Right renal pelvis (tissue), 4 donors: ENCODE measurements at places on chromosomes 16 and 17.

DNA sequence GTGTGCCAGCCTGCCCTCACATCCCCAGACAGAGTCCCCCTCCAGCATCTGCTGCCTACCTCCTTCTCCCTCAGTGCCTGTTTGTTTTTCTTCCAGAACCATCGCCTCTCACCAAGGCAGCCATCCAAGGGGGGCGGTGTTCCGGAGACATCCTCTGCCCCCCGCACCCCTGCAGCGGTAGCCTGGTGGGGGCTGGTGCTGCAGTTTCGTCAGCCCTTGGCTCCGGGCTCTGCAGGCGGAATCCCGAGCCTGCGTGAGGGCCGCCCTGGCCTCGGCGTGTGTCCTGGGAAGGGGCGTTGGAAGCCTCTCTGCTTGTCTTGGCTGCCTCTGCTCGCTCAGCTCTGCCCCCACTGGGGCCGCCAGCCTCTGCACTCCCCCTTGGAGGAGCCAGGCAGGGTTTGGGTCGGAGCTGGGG is 126.0 kb upstream of the CIBAR2 start:
- no peak for DNase-seq

- no peak for DNase-seq
Observed at GRCh38 chr17:65468321-65468720, 93.1 kb downstream of the AXIN2 start.

GRCh38 chr16:8458481-8459046 is 131.7 kb downstream of the TMEM114 start:
- DNase-seq, result no peak

DNA sequence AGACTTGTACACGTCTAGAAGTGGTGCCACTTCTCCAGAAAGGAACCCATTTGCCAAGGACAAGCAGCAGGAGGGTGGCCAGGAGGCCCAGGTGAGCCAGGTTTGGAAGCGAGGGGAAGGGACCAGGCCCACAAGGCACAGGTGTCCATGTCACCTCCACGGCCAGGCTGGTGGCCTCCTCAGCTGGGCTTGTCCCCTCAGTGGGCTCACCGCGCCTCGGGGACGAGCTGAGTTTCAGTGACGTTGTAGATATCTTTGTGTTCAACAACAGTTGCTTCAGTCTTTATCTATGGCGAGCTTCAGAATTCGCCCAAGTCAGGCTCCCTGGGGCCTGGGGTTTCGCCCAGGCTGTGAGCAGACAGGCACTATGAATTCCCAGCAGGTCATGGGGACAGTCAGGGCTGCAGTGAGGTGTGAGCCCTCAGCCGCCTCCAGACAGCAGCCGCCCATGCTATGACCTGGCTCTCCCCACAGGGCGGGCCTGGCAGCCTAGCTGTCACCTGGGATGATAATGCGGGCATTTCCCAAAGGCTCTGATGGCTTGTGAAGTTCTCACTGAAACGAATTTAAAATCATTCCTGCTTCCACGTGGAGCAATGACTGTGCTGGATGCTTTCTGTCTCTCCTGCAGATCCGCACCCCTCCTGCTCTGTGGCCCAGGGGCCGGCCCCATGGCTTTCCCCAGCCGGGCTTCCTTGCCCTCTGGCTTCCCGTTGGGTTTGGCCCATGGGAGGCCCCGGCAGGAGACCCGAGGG is 89.5 kb downstream of the MRC2 start:
- no peak for DNase-seq

DNA sequence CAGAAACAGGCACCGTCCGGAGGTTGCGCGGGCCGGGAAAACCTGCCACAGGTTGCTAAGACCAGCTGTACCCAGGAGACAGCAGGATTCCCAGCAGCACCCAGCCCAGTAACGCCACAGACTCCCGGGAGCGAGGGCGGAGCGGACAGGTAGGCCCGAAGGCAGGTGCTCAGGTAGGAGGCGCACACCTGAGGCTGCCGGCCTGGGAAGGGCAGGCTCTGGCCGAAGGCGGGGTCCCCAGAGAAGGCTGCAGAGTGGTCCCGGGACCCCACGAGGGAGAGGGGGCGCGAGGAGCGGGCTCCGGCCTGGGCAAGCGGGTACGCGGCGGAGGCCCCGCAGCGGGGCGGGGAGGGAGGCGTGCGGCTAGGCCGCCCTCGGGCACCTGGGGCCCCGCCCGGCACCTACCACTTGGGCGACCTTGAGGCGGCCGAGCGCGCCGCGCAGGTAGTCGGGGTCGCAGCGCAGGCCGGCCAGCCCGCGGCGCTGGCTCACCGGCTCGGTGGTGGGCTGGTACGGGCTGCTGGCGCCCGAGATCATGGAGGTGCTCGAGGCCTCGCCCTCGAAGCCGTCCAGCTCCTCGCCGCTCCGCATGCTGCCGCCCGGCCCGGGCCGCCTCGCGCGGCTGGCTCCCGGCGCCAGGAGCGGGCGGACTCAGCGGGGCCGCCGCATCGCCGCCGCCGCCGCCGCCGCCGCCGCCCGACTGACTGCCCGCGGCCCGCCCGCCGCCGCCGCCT is 441 bp downstream of the CMTM4 start:
- DNase-seq, result no peak

DNA sequence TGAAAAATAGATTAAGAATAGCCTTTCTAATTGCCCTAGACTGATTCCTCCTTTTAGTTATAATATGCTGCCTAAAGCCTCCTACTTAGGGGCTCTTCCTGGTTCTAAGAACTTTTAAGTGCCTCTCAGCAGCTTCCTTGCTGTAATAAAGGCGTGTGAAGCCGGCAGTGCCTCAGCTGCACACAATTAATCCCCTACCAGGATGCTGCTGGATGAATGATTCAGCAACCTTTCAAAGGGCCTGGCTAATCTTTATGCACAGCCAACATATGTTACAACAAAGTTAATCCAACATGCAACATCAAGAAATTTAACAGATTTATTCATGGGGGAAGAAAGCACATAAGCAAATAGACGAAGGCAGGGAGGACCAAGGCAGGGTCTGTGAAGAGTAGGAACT is 145.2 kb downstream of the PMP22 start:
- no peak for DNase-seq

GRCh38 chr17:35865412-35866340 is 3.0 kb downstream of the HEATR9 start:
- no peak for DNase-seq

DNA sequence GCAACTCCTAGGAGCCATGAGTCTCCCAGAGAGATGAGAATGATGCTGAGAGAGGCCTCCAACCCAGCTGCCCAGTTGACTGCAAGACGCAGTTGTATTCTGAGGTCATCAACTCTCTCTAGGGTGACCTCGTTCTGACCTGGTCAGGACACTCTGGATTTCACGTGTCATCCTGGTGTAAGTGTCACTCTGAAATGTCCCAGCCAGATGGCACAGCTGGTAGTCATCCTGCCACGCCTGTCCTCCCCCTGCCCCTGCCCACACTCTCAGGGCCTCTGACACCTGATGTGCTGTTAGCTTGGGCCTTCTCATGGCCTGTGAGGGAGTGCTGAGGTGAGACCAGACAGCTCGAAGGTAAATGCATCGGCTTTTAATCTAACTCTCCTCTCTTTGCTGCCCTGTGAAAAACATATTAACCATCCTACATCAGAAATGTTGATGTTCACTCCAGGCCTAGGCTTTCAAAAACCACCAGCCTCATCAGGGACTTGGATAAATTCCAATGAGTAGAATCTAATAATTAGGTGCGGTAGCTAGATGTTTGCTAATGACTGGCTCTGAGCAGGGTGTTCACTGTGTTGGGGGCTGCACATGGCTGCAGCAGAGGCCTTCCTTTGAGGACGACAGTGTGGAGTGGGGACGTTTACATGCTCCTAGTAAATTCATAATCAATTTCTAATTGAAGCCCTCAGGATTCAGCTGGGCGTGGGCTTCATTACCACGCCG is 13.8 kb downstream of the MLYCD start:
- DNase-seq, result no peak

DNA sequence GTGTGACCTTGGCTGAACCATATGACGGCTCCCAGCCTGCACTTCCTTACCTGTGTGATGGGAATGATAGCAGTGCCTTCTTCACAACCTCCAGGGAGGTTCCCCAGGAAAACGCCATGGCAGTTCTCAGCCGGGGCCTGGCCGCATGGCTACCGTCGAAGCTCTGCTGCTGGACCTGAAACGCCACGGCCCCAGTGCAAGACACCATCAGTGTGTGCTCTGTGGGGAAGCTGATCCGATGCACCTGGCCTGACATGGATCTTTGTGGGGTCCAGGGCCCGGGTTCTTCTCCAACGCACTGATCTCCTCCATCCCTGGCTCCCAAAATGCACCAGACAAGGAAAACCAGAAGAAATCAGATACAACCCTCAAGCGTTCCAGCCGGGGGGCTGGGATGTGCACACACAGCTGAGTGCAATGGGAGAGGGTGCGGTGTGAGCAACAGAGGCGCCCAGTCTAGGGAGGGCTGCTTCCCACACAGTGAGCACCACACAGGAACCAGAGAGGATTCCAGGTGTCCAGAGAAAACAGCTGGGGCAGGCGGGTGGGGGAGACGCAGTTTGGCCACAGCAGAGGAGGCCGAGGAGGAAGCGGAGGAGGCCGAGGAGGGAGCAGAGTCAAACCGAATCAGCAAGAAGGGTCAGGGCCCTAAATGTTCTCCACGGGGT is 54.3 kb upstream of the ZNF469 start:
- DNase-seq, result no peak

DNA sequence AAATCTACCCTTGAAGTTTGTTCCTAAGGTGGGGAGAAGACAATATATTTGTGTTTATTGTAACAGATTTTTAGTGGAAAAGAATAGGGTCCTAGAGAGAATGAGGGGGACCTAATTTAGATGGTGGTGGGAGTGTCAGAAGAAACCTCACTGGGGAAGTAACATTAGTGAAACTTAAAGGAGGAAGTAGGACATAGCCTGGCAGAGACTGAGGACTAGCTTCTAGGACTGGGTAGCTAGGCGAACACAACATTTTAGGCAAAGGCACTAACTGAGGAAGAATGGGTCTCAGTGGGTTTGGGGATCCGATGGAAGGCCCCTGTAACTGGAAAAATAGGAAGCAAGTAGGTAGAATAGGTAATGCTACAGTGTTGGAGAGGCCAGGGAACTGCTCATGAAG is 4.2 kb upstream of the ARL2BP start:
- DNase-seq, result no peak

GRCh38 chr17:55186937-55187770 is 77.6 kb upstream of the HLF start:
- DNase-seq, result no peak

GRCh38 chr17:47199627-47200324 is 9.4 kb upstream of the MYL4 start:
- no peak for DNase-seq

- no peak for DNase-seq
Observed at GRCh38 chr16:84519855-84520254, 15.4 kb upstream of the MEAK7 start.

GRCh38 chr17:63151941-63152523 is 186.0 kb downstream of the TANC2 start:
- DNase-seq, result no peak

GRCh38 chr17:2598166-2598565 is 4.7 kb downstream of the PAFAH1B1 start:
- DNase-seq, result no peak

GRCh38 chr16:55047903-55048497 is 117.3 kb downstream of the IRX5 start:
- DNase-seq, result no peak

- no peak for DNase-seq
Observed at GRCh38 chr17:73011016-73011486, 81.4 kb downstream of the SLC39A11 start.

DNA sequence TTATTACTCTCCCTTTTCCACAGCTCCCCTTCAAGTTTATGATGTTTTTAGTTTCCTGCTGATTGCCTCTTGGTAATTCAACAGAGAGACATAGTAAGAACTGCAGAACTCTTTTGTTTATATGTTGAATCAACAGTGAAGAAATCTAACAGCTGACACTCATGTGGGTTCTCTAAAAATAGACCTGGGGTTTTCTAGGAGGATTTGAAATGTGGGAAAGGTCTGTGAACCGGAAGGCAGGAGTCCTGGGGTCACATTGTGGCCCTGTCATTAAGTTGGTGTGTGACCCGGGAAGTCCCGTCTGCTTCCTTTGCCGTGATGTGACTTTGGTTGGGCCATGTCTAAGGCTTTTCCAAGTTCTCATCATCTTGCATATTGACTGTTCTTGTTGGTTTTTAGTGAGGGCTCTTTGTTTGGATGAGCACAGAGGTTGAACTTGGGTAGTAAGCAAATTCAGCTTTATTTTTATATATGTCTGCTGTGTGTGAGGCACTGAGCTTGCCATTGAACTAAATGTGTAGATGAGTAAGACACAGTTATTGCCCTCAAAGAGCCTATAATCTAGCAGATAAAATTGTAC is 48.5 kb upstream of the HS3ST3A1 start:
- no peak for DNase-seq

DNA sequence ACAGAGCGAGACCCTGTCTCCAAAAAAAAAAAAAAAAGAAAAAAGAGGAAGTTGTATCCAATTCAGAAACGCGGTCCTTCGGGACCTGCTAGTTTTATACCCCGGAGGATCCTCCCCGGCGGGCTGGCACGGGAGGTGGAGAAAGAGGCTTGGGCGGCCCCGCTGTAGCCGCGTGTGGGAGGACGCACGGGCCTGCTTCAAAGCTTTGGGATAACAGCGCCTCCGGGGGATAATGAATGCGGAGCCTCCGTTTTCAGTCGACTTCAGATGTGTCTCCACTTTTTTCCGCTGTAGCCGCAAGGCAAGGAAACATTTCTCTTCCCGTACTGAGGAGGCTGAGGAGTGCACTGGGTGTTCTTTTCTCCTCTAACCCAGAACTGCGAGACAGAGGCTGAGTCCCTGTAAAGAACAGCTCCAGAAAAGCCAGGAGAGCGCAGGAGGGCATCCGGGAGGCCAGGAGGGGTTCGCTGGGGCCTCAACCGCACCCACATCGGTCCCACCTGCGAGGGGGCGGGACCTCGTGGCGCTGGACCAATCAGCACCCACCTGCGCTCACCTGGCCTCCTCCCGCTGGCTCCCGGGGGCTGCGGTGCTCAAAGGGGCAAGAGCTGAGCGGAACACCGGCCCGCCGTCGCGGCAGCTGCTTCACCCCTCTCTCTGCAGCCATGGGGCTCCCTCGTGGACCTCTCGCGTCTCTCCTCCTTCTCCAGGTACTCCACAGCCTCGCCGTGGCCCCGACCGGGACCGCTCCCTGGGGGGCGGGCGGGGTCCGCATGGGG is at the start of gene CDH3:
Gene CDH3 (plus strand): TSS at position 596 of the 779 bp plus-strand sequence. CDS start 70 bp downstream, at position 666.
- no peak for DNase-seq

DNA sequence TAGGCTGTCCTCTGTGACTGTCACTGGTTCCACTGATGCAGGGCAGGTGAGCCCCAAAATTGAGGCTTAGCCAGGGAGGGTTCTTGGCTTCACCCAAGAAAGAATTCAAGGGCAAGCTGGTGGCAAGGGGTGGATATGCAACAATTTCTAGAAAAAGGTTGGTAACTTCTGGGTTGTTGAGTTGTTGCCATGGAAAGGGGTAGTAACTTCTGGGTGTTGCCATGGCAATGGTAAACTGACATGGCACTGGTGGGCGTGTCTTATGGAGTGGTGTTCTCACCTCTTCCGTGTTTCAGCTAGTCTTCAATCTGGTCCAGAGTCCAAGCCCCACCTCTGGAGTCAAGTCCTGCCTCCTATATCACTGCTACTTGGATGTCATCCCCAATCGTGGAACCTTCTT is 9.5 kb upstream of the GUCY2D start:
- no peak for DNase-seq

GRCh38 chr17:40491486-40491885 is 9.9 kb downstream of the TNS4 start:
- DNase-seq, result no peak

- no peak for DNase-seq
Observed at GRCh38 chr17:45223539-45224528, 2.1 kb downstream of the FMNL1 start.

GRCh38 chr16:16099320-16099719 is 124.0 kb downstream of the ABCC6 start:
- DNase-seq, result no peak

- no peak for DNase-seq
Observed at GRCh38 chr17:52823155-52823554, 664.6 kb upstream of the CA10 start.
